Renal cortical epithelial cell (primary cell): ENCODE measurements at places on chromosomes 13 and 19. TPM values are rescaled to one million over a fixed set of nuclear protein-coding genes. Genes with fewer than 3 reads are reported as not detected.
A peak's percentile ranks its signal among the peaks of the same experiment; 100 is the strongest.

GRCh38 chr13:110116072-110116487 is 190.9 kb downstream of the COL4A1 start:
- DNase-seq, result peak; percentile 40

DNA sequence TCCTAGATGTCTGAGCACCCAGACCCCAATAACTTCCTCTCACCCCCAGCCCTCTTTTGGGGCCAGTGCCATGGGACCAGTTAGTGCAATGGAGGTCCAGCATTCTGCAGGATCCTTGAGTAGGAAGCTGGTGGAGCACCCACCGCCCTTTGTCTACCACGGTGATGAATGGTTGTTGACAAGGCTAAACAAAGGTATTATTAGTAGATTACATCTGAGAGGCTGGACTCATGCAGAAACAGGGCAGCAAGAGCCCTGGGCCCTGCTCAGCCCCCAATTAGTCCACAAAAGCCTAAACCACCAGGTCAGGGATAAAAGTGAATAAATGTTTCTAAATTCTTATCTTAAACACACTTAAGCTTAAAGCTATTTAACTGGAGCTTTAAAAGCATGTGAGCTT is 196.5 kb upstream of the TSHZ3 start:
- DNase-seq, result no peak

- DNase-seq, result peak; percentile 43
These were observed 17.5 kb upstream of the N4BP2L1 start for GRCh38 chr13:32445461-32445860.

DNA sequence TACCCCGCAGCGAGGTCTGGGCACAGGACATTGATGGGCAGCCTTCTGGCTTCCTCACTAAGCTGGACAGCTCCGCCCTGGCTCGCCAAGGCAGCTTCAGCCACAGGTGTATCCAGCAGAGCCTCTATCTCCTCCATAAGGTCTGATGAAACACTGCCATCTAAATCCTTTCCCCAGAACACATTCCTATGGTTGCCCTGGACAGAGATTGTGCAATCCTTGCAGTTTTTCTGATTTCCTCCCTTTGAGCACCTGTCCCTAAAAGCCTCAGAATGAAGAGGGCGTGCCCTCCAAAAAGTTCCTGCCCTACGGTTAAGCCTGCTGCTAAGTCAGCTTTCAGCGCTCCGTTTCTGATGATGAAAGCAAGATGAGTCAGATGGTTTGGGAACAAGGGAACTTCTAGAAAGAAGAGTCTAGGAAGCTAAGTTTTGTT is 21.0 kb downstream of the CLEC4M start:
- DNase-seq, result peak; percentile 70

DNA sequence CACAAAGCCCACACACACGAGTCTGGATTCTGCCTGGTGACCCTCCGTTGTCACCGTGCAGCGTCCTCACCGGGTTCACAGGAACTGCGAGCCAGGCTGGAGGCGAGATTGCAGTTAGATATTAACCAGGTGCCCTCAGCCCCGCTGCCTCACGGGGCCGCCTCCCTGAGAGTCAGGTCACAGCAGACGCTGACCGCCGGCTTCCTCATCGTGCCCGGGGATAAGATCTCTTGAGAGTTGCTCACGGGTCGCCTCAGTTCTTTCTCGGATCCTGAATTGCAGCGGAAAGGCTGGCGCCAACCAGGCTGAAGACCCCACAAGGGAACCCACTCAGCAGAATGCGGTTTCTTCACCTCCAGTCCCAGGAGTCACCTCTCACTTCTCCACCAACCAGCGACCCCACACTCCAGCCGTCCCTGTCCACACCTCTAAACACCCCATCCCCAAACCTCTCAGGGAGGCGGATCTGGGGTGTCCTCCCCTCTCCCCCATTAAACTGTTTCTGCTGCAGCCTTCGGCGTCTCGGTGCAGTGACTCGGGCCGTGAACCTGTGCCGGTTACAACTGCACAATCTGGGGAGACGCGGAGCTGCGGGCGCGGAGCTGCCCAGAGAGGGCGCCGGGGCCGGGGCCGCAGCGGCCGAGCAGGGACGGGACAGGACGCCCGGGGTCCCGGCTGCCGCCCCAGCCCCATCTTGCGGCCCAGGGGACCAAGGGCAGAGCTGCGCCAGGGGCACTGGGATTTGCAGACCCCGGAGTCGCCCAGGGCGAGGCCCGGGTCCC is 591 bp downstream of the ZNF823 start:
- peak; percentile 41 for DNase-seq

- DNase-seq, result no peak
These were observed 1.8 kb downstream of the ZNF460 start for GRCh38 chr19:57282011-57282643.

- peak; percentile 7 for DNase-seq
These were observed 84.5 kb upstream of the IRS2 start for GRCh38 chr13:109870696-109871370.

DNA sequence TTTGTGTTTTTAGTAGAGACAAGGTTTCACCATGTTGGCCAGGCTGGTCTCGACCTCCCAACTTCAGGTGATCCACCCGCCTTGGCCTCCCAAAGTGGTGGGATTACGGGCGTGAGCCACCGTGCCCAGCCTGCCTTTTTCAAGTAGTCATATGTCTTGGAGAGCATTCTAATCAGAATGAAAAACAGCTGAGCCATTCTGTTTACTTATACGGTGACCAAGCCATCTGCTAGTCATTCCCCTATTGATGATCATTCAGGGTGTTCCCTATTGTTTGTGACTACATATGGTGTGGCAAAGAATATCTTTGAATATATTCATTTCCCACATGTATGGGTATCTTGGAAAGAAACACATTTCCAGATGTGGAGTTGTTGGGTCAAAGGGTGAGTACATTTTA is 17.2 kb downstream of the BLOC1S3 start:
- DNase-seq, result peak; percentile 20

DNA sequence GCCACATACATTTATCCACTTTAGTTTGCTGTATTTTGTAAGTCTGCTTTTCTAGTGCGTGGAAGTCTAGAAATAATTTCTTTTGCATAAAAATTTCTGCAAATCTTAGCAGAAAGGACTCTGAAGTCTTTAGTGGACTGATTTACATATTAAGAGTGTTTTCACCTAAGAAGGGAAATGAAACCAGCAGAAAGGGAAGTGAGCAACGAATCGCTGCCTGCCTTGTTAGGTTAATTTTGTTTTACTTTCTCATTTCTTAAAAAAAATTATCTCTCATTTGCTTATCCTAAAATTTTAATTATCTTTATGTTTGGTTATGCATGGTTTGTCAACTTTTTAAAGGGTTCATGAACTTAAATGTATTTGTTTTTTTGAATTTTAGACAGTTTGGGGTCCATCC is 767 bp upstream of the GPR18 start:
- DNase-seq, result no peak

DNA sequence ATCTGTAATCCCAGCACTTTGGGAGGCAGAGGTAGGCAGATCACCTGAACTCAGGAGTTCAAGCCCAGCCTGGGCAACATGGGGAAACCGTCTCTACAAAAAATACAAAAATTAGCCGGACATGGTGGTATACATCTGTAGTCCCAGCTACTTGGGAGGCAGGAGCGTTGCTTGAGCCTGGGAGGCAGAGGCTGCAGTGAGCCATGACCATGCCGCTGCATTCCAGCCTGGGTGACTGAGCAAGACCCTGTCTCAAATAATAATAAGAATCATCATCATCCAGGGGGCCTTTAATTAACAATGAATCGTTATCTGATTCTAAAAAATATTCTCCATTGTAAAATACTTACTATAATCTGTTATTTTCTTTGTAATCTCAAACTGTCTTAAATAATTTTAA is 283.4 kb downstream of the DACH1 start:
- DNase-seq, result peak; percentile 7

GRCh38 chr13:57123681-57124080 is 17.0 kb upstream of the PRR20A start:
- DNase-seq, result no peak

GRCh38 chr13:113155201-113155600 is 3.2 kb upstream of the PROZ start:
- no peak for DNase-seq

GRCh38 chr19:2060884-2061494 is 9.9 kb upstream of the MKNK2 start:
- DNase-seq, result peak; percentile 90

- no peak for DNase-seq
These were observed 32.3 kb downstream of the TMPRSS9 start for GRCh38 chr19:2392366-2392765.

DNA sequence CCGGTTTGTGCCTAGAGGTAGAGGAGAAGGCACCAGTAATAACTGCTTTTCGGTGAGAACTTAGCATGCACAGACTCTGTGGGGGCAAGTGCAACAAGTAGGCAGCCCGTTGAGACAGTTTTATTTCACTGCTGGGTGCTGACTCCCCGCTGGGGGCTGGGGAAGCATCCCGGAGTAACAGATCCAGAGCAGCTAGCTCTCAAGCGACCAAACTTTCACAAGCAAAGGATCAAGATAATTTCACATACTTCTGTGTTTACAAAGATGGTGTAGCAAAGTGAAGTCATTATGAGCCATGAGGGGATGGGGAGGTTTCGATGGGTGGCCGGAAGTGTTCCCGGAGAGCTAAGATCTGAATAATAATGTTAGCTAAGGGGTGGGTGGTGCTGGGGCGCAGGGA is 2.8 kb downstream of the NACC1 start:
- DNase-seq, result no peak

DNA sequence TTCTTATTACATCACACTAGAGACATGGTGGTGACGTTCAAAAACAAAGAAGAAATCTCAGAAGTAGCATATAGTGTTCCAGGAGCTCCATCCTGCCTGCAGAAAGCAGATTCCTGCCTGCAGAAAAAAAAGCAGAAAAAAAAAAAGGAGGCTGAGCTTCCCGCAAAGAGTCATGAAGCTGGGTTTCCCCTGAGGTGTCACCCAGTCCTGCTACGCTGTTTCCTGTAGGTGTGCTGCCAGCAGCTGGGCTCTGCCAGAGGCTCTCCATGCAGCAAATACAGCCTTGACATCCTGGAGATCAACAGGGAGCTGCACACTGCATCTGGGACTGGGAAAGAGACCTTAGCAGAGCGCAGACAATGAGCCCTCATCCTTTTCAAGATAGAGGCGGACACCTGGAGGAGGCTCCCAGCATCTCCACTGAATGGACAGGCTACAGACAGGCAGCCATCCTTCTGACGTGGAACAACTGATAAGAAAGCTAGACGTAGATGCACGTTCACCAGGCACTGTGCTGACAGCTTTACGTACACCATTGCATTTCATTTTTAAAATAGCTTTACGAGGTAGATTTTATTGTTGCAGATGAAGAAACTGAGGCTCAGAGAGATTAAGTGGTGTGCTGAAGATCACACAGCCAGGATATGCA is 350.9 kb downstream of the FOXO1 start:
- DNase-seq, result peak; percentile 33

DNA sequence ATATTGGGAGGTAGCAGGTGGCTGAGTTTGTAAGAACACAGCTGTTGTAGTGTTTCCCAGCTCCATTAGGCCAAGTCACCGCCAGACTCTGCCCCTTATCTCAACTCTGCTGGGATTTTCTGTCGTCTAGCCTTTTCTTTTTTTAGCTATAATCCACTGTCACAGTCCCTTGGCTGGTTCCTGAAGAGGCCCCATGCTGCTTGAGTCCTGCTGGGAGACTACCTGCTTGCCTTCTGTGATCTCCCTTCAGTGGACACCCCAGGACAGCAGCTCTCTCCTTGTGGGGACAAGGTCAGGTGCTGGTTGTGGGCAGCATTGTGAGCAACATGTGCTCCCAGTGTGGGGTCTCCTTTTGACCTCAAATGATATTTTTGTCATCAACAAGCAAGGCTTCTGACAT is 195.0 kb upstream of the ATXN8OS start:
- no peak for DNase-seq

DNA sequence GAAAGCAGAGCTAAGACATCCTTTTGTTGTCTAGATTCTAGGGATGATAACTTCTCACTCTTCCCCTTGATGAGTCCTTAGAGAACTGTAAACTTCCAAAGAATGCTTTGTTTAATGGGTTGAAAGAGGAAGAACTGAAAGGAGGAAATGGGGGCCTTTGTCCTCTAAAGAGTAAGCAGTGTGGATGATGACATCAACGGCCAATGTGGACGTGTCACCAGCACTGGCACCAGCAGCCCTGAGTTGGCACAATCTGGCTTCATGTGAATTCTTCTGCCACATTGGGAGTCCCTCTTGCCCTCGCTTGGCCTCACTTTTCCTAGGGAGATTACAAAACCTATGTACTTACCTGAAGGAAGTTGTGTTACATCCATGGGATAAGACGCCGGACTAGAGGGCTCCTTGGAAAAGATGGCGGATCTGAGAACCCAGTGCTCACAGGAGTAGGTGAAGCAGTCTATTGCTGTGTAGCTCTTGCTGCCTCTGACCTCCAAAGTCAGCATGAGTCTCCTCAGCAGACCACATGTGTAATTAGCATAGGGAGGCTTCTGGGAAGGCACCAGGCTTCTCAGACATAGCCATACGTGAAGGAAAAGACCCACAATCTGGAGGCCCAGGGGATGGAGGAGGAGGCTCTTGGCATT is 62.8 kb downstream of the RGCC start:
- no peak for DNase-seq

GRCh38 chr13:74306496-74306895 is 172.3 kb upstream of the KLF12 start:
- peak; percentile 21 for DNase-seq

- no peak for DNase-seq
These were observed 26.3 kb upstream of the TNFSF11 start for GRCh38 chr13:42547612-42548011.

DNA sequence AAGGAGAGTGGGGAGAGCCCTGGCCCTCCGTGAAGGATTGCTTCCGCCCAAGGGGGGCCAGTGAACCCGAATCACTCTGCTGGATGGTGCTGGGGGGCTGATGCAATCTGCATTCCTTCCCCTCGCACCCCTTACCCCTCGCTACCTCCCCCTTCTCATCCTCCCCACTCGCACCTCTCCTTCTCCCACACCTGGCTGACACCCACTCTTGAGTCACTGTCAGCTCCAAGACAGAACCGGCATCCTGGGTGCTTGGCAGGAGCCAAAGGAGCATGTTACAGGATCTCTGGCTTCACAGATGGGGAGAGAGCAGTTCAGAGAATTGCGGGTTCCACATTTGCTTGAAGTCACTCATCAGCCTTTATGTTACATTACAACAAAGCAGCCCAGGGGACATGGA is 125.9 kb upstream of the GJB6 start:
- DNase-seq, result no peak

CEACAM4 gene
- total RNA-seq, result not detected in 2 replicates

LONP1 gene
- total RNA-seq, result 99.3 and 116 TPM in 2 replicates

UFM1 gene
- 77.0 and 130 TPM in 2 replicates for total RNA-seq

DOHH gene
- 13.5 and 21.6 TPM in 2 replicates for total RNA-seq

C5AR1 gene
- 0.80 TPM in 1 of 2 replicates, not detected in the other for total RNA-seq

TJP3 gene
- 1.1 and 11.5 TPM in 2 replicates for total RNA-seq

PLVAP gene
- 0.10 and 0.52 TPM in 2 replicates for total RNA-seq

CYP2S1 gene
- total RNA-seq, result 2.2 and 3.1 TPM in 2 replicates

CGB1 gene
- 1.4 TPM in 1 of 2 replicates, not detected in the other for total RNA-seq

KLK8 gene
- 5.4 TPM in 1 of 2 replicates, not detected in the other for total RNA-seq

ZNF829 gene
- total RNA-seq, result 3.8 and 4.0 TPM in 2 replicates
